ENCODE measurements at places on chromosomes 1 and 21.

DNA sequence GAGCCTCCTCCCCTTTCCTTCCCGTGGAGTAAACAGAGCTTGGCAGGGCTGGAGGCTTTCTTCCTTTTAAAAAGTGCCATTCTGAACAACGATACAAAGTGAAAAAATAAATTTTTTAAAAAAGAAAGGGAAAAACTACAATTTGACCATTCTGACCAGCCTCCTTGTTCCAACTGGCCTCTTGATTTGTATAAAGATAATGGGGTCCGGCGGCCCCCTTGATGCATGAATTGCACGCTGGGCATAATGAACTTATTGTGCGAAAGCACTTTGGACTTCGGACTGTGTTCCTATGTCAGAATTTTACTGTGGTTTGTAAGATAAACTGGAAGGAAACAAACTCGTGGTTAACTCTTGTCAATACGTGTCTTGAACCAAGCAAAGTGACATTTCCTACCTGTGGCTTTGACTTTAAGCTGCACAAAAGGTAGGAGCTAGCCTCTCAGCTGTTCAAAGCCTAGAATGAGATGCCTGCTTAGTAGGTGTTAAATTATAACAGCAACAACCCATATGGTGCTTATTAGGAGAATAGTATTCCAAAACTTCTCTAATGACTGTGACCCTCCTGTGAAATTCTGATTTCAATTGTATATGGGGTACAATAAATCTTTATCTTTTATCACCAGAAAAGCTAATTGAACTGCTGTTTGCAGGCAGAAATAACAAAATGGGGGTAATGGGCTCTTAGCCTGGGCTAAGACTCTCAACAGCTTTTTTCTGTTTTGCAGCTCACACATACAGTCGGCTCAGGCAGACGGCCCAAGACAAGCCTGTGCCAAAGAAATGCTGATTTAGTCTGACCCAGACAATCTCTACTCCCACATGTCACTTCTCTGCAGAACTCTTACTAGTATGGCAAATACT is 9.3 kb downstream of the IRF2BP2 start:
- peak; percentile 11 for DNase-seq

- no peak for DNase-seq
These were observed 125.2 kb upstream of the PTBP2 start for GRCh38 chr1:96596226-96596922.

- no peak for DNase-seq
These were observed 21.3 kb downstream of the ACTL8 start for GRCh38 chr1:17776426-17776825.

DNA sequence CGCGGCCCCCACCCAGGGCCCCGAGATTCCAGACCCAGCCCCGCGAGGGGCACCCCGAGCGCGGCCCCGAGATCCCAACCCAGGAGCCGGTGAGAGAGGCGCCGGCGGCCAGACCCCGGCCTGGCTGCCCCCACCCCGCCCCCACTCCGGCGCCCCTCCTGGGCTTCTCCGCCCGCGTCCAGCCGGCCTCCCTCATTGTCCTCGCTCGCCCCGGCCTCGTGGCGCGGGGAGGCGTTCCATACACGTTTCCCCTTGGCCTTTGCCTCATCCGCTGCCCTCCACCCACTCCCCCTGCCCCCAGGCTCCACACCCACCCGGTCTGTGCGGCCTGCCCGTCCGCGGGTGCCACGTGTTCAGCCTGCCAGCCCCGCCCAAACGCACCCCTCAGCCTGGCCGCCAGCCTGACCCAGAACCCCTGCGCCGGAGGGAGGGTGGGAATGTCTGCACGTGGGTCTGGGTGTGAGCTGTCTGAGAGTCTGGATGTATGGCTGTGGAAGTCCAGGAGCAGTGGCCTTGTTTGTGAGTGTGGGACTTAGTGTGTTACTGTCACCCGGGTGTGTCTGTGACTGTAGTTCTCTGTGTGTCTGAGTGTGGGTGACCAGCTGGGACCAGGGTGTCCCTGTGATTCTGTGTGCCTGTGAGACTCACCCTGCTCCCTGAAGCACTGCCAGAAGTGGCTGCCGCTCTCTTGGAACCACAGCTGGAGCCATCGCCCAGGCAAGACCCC is 681 bp downstream of the B4GALT2 start:
- no peak for DNase-seq

- no peak for DNase-seq
These were observed 109.7 kb downstream of the TGFBR3 start for GRCh38 chr1:91776068-91776794.

DNA sequence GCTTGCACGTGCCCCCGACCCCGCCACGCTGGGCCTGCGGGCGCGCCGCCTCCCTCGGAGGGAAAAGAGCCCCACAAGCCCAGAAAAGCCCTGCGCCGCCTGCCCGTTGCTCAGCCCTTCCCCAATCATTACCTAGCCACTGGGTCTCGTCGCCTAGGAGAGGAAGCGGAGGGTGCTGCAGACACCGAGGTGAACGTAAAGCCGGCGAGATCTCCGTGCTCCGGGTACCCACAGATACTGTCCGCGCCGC is at the start of gene ENO1:
ENO1 (minus strand) TSS at position 239 of the 250 bp plus-strand sequence. CDS start 3,778 bp downstream, outside the sequence.
- DNase-seq = no peak

GRCh38 chr1:39692152-39693074 is 1.2 kb upstream of the HPCAL4 start:
- peak; percentile 36 for DNase-seq

GRCh38 chr1:70188522-70188921 is 16.9 kb downstream of the LRRC40 start:
- DNase-seq = no peak

- no peak for DNase-seq
These were observed 64.4 kb downstream of the SLC37A1 start for GRCh38 chr21:42578034-42578433.

Measured in effector memory CD4-positive, alpha-beta T cell (primary cell).